CD8-positive, alpha-beta memory T cell (primary cell): ENCODE measurements at places on chromosomes 12 and 14. TPM values are rescaled to one million over a fixed set of nuclear protein-coding genes. Genes with fewer than 3 reads are reported as not detected.

DNA sequence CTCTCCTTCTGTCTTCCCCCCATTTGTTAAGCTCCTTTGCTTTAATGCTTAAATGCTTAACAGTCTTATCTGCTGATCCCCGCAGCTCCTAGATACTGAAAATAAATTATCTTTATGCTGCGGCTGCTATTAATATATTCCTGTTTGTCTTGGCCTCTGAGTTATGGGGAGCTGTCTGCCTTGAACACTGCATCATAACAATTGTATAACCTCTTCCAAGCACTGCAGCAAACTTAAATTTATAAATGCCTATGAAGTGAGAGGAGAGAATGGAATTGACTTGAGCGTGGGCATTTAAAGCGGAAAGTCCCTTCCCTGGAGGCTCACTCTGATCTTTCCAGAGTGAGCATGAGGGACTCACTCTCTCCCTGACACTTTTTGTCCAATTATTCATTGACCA lies 23.1 kb upstream of the DCP1B start:
- no peak for DNase-seq
- no peaks in the 10 kb centered on the region for H3K27me3 ChIP-seq
- no peaks in the 10 kb centered on the region for H3K4me1 ChIP-seq
- H3K36me3 ChIP-seq, result no peaks in the 10 kb centered on the region
- H3K27ac ChIP-seq, result no peak overlapping the region

- H3K36me3 ChIP-seq, result no peaks in the 10 kb centered on the region
- no peaks in the 10 kb centered on the region for H3K27me3 ChIP-seq
- H3K4me1 ChIP-seq, result no peaks in the 10 kb centered on the region
Measured at GRCh38 chr12:105724641-105725040, 394.1 kb downstream of the C12orf75 start.

- H3K27me3 ChIP-seq, result no peaks in the 10 kb centered on the region
- no peak overlapping the region for H3K4me3 ChIP-seq
- DNase-seq, result no peak
- no peaks in the 10 kb centered on the region for H3K4me1 ChIP-seq
- H3K36me3 ChIP-seq, result no peaks in the 10 kb centered on the region
- no peak overlapping the region for H3K27ac ChIP-seq
Measured at GRCh38 chr12:122861587-122861970, 26.3 kb downstream of the HIP1R start.

DNA sequence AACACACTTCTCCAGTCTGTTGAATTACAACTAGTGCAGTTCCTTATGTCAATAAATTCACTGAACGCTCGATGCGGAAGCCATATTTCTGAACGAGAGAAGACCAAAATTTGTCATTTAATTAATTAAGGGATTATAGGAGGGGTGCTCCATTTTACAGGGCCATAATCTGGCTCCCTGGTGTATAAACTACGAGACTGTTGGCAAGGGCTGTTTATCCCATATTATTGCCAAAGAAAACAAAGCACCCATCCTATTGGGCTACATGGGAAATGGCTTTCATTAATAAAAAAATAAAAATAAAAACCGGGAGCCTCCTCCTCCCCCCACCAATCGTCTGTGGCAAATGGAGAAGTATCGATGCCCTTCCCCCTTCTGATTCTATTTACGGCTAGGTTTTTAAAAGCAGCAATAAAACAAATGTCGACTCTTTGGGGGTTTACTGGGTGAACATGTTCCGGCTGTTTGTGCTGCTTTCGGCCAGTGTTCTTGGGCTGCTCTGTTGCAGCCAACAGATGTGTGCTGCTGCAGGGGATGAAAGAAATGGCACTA lies 24.8 kb downstream of the ATF7 start:
- H3K27ac ChIP-seq, result no peak overlapping the region
- no peaks in the 10 kb centered on the region for H3K4me1 ChIP-seq
- no peak for DNase-seq
- H3K27me3 ChIP-seq, result no peaks in the 10 kb centered on the region

DNA sequence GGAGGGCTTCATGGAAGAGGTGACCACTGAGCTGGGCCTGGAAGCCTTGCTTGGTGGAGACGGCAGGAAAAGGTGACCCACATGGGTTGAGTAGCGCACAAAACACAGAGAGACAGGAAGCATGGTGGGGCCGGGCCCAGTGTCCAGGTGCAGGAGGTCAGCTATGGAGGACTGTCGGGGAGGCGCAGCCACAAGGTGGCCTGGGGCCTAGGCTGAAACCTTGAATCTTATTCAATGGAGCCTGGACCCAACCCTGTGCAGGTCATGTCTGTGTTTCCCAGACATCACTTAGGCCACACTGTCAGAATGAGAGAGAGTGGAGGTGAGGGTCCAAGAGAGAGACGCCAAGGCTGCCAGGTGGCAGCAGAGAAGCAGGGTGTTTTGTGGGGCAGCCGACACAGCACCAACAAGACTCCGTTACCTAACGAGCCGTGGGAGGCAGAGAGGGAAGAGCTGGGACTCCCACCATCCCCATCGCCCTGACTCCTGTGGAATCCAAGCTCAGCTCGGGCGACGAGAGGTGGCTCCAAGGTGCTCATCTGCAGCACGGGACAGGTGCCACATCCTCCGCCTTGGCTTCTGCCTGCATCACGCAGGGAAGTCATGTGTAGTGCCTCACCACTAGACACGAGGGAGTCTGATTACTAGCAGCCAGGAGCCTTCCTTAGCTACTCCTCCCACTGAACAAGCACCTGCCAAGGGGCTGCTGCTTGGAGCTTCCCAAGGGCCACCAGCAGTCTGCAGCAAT lies 38.7 kb downstream of the DEGS2 start:
- H3K4me1 ChIP-seq, result no peaks in the 10 kb centered on the region
- H3K4me3 ChIP-seq, result no peak overlapping the region
- peaks cover 73% of the 10 kb centered on the region for H3K36me3 ChIP-seq
- H3K27me3 ChIP-seq, result no peaks in the 10 kb centered on the region

The ANKRD33 gene
- total RNA-seq, result not detected
